ENCODE measurements at places on chromosomes 6 and 20.

DNA sequence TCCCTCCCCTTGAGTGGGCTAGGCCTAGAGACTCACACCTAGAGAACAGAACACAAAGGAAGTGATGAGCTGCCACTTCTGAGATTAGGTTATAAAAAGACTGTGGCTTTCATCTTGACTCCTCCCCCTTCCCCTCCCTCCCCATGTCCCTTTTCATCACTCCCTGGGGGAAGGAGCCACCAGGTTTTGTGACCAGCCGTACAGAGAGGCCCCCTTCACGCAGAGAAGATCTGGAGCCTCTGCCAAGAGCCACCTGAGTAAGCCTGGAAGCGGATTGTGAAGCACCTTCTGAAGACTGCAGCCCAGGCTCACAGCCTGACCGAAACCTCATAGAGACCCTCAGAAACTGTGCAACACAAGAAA, 118.4 kb upstream of the NXT1 start:
- no peak for DNase-seq

GRCh38 chr6:35028781-35029769, 112.1 kb downstream of the TCP11 start:
- no peak for DNase-seq

DNA sequence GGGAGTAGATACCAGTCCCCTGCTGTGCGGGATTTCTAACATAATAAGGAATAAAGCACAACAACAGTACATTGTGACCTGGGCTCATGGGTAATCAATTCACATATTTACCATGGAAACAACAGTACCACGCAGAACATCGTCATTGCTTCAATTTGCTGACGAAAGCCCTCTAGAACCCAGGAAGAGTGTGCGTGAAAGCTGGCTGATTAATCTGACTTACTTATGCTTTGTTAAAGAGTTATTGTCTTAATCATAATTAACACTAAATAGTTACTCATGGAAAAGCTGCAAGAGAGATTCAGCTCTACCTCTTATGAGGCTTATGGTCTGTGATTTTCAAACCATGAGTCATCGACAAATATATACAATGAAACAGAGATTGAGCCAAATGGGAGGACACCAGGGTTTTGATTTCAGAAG, 644.3 kb upstream of the AGPAT4 start:
- peak; percentile 2 for DNase-seq

GRCh38 chr6:15892369-15892768, 229.5 kb upstream of the DTNBP1 start:
- DNase-seq = no peak

DNA sequence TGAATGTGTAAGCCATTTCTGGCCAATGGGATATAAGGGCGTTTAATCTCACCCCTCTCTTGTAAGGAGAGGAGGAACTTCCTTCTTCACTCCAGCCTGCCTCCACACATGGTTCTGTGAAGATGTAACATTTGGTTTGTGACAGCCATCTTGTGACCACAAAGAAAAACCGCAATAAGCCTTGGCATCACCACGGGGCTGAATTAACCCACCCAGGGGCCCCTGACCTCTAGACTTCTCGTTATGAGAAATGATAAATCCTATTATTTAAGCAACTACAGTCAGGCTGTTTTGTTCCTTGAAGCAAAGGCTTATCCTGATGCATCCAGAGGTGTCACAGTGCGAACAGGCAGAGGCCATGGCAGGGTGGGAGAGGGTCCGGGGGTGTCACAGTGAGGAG, 139.7 kb downstream of the CDC5L start:
- DNase-seq = no peak

GRCh38 chr20:36541227-36541767, at the start of gene MYL9:
Gene MYL9, plus strand, starts transcription at chr20:36541519. Its CDS starts 3,366 bp downstream, at chr20:36544885.
- DNase-seq = peak; percentile 53

DNA sequence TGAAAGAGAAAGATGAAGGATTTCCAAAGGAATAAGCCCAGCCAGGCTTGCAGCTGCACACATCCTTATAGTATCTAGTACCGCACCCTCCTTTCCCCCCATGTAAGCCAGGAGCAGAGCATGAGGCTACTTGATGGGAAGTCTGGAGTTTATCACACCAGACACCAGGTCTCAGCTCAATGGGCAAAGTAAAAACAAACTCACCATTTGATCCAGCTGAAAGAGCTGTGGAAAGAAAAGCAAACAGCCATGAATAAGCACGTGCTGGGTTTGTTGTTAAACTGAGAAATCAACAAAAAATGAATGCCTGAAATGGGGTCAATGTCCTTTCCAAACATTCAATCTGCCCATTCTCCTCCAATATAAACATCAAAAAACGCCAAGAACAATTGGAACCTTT, 50.6 kb upstream of the MAP7 start:
- no peak for DNase-seq

DNA sequence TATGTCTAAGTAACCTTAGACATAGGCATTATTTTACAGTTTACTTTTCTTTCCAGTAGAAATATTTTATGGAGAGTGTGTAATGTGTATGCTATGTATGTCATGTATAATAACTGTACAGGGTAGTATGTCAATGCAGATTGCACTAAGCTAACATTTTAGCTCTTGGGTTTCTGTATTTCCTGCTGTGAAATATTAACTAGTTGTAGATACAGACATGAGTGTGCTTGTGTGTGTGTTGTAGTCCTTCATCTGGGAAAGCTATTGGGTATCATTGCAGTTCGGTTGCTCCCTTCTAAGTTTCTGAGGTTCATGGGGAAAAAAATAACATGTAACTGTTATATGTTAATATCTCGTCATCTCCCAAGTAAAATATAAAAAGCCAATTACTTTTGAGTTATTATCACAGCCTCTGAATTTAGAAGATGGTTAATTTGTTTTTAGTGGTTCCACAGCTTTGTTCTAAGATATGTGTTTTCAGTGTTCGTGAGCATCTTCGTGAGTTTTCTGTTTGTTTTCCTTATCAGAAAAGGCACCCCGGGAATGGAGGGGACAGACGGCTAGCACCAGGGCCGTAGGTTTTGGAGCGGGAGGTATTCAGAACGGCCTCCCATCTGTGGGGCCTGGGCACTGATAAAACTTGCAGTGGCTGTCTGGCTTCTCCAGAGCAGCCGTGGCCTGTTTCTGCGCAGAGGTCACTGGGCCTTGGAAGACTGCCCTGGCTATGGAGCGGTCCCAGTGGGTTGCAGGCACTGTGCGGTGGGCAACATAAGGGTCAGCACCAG, 215.0 kb downstream of the ARID1B start:
- DNase-seq = no peak

- peak; percentile 57 for DNase-seq
These were observed 26.7 kb downstream of the MDN1 start for GRCh38 chr6:89792881-89793280.

DNA sequence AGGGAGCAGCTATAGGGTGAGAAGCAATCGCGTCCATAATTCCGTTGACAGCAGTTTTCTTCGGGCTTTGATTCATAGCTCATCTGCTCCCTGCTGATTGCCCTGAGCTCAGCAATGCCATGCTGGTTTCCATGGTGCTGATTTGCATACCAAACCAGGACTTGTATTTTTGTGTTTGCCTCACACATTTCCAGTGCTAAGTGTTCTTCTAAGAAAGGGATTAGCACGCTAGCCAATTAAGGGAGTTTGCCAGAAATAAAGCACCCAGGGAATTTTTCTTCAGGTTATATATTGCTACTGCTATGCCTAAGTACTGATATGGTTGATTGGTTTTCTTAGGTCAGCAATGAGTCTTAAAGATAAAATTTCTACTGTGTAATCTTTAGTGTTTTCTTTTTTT, 177.6 kb downstream of the PLCB1 start:
- peak; percentile 18 for DNase-seq

DNA sequence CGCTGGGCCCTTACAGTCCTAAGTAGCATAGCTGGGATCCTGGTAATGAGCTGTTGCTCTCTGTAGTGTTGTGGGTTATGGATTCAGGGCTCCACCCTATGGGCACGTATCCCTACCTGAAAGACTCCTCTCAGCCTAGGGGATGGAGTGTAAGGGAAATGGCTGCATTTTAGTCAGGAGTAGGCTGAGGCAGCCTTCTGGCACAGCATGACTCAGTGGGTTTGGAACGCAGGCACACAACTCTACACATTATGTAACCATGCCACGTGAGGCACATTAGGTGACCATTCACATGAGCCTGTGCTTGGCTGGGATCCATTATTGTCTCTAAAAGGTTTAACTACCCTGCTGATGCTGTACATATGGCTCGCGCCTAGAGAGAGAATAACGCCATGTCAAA, 27.8 kb downstream of the HDDC2 start:
- DNase-seq = peak; percentile 98

- peak; percentile 60 for DNase-seq
These were observed 42.7 kb upstream of the GCNT2 start for GRCh38 chr6:10478187-10479040.

- peak; percentile 29 for DNase-seq
These were observed at the start of gene CLVS2 for GRCh38 chr6:122995921-122996793. Gene CLVS2, plus strand, starts transcription at chr6:122996235. Its CDS starts 1,543 bp downstream, at chr6:122997778.

GRCh38 chr6:134706806-134707205, 243.1 kb downstream of the ALDH8A1 start:
- DNase-seq = no peak

DNA sequence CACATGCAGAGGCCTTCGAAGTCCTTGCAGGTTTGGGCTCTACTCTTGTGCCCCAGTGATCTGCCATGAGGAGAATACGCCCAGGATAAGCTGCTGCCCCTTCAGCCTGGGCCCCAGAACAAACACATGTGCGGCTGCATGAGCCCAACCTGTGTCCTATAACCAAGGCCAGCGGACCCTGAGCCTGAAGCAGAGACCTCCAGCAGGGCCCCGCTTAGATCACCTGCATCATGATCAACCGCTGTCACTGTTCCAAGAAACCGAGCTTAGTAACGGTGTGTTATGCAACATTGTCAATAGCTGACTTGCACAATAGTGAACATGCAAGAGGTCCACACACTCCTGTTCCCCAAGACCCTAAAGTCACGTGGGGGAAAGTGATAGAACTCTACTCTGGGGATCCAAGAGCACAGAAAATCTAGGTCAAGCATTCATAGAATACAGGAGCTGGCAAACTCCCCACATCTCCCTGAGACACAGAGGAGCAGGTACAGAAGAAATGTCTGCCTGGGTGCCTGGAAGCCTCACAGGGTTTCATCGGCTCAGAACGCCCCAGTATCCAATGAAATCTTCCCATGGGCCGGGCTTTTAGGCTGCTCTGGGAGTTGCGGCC, 136.2 kb downstream of the BMP7 start:
- DNase-seq = peak; percentile 11

GRCh38 chr20:63392465-63393365, 31.6 kb upstream of the CHRNA4 start:
- no peak for DNase-seq

DNA sequence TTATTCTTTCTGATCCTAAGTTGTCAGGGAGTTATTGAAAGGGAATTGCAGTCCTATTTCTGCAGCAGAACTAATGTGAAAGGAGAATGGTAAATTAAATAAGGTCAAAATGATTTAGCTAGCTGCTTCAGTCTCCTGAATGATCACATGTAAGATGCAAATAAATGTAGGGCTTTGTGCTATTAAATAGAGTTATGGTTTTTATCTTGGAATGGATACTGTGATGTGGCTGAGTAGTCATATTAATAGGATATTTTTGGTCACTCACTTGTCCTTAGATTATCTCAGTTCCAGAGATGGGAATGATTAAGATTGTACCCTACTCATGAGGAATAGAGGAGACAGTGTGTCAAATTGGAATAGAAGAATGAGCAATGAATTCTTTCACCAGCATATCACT, 129.6 kb downstream of the PLCB4 start:
- no peak for DNase-seq

DNA sequence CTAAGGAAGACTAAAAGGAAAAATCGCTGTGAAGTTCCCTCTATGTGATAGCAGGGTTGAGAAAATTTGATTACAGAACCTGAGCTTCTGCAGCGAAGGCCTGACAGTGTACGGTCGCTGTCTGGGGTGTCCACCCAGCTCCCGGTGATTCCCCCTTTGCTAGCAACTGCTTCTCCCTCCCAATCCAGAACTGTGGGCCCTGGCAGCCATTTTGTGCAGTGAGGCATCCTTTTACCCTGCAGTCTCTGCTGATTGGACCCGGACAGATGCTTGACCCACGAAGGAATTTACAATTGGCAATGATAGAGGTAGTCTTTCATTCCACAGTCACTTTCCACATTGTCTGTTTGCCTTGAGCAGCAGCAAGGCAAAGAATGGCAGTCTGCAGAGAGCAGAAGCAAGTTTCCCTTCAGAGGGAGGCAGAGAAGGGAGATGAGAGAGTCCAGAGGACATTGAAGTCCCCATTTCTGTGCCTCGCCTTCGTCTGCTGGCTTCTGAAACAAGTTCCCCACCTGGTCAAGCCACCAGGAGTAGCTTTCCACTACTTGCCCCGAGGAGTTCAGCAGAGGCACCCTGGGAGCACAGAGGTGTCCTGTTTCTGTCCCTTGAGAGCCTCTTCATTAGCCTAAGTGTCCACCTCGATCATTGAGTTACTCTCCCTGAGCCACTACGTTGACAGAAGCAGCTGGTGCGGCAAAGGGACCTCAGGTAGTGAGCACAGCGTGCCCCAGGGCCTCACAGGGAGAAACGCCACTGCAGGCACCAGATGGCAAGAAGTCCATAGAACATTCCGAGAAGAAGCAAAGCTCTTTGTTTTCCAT, 370.3 kb downstream of the NRN1 start:
- DNase-seq = no peak

DNA sequence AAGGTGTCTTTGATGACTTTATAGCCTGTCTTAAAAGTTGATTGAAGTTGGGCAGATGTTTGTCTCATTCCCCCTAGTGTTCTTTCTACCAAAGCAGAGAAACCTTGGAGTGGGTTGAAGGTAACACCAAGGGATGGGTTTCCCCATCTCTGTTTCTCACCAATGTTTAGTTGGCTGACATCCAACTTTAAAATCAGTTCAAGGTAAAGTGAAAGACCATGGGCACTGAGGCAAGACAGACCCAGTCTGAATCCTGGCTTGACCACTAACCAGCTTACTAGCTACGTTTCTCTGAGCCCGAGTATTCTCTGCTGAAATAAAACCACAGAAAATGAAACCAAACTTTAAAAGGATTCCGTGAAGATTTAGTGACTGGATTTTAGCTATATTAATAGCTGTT, 258.9 kb downstream of the KIF16B start:
- DNase-seq = no peak

- peak; percentile 56 for DNase-seq
These were observed 1.1 kb downstream of the AMD1 start for GRCh38 chr6:110875548-110876169.

DNA sequence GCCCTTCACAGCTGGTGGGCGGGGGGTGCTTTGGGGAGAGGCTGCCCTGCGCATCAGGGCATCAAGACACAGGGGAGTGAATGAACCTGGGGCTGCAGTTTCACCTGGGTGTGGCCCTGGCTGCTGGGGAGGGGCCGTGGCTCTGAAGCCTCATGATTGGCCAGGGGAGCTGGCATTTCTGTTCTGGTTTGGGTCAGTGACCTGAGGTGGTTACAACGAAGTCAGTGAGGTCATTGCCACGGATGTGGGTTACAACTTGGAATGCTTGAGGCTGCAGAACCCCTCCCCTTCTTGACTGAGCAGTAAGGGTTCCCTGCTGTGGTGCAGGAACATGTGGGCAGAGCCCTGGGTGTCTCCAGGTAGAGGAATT, 3.0 kb downstream of the TCEA2 start:
- DNase-seq = peak; percentile 24

- DNase-seq = no peak
These were observed 9.4 kb downstream of the CCN5 start for GRCh38 chr20:44724423-44725091.
